ENCODE measurements at places on chromosomes 2 and 18.

GRCh38 chr18:7646174-7646886 lies 79.2 kb downstream of the PTPRM start:
- no peak for DNase-seq

- DNase-seq: no peak
Measured at GRCh38 chr2:200446612-200447011, 63.3 kb downstream of the KCTD18 start.

DNA sequence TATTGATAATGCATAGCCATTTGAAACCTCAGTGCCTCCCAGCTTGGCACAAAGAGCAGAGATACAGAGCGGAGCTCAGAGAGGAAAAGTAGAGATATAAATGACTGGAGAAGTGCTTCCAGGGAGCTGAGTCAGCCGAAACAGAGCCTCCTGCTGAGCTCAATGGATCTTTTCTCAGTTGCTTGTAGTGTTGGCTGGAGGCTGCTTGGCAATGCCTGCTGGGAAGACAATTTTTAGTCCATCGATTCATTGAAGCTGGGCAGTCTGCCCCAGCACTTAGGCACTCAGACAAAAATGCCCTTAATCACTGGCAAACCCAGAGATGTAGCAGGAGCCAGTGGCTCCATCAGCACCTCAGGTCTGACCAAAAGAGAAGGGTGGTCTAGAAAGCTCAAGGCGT lies 81.3 kb upstream of the SETBP1 start:
- DNase-seq: no peak

- no peak for DNase-seq
Measured at GRCh38 chr18:36334798-36335197, 37.3 kb downstream of the FHOD3 start.

GRCh38 chr2:28577791-28578680 lies 82.2 kb downstream of the PLB1 start:
- no peak for DNase-seq

DNA sequence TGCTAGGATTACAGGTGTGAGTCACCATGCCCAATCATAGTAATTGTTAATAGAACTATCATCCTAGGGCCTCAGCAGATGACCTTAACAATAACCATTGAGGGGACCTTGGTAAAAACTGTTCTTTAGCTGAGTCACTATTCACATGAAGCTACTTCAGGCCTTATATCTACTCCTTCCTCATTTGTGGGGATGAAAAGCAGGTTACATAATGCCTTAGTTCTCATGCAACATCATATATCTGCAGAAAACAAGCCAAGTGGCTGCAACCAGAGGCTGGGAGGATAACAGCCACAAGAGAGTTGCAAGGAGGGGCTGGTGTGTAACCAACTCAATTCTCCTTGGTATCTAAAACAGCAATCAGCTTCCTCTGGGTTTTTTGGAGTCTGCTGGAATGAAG lies 445.4 kb downstream of the NBAS start:
- DNase-seq: no peak

GRCh38 chr2:54955358-54956110 lies 94.7 kb downstream of the RTN4 start:
- DNase-seq: no peak

DNA sequence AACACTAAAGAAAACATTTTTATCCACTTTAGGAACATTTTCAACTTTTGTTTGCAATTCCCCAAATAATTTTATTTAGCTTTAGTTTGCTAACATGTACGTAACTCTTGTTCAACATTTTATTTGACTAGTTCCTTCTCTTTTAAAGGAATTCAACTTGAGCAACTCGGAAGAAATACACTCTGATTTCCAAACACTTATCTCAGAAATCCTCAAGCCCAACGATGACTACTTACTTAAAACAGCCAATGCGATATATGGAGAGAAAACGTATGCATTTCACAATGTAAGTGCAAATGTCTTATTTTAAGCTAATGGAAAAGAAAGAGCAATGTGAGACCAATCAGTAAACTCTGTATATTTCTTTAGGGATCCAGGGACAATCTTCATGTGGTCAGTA lies 10.1 kb downstream of the SERPINB10 start:
- no peak for DNase-seq

DNA sequence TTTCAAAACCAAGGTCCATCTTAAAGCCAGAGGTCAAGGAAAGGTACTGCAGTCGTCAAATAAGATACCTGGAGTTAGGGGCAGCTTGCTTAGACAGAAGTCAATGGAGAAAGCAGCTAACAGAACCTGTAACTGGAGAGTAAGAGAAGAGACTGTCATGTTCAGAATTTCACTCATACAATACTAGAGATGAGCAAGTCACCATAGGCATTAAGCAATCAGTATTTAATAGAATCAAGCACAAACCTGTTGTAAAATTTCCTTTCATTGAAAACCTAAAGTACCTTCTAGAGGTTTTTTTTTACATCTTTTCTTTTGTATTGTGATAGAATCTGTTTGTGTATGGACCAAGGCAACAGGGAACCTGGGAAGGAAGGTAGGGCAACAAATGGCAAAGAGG lies 183.4 kb upstream of the ERBB4 start:
- DNase-seq: no peak

GRCh38 chr2:53455094-53455493 lies 312.5 kb upstream of the CHAC2 start:
- DNase-seq: no peak

DNA sequence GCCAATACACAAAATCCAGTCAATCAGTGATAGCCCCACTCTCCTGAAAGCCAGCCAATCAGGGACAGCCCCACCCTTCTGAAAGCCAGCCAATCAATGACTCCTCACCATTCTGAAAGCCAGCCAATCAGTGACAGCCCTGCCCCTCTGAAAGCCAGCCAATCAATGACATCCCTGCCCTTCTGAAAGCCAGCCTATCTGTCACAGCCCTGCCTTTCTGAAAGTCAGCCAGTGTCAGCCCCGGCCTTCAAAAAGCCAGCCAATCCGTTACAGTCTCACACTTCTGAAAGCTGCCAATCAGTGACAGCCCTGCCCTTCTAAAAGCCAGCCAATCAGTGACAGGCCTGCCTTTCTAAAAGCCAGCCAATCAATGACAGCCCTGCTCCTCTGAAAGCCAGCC lies 95.9 kb upstream of the HDAC4 start:
- no peak for DNase-seq

GRCh38 chr18:10197097-10197496 lies 257.3 kb upstream of the APCDD1 start:
- no peak for DNase-seq

GRCh38 chr2:240962300-240963064 lies 35.9 kb upstream of the SNED1 start:
- DNase-seq: no peak
